ENCODE measurements at places on chromosomes 7 and 10.

- peak; percentile 61 for DNase-seq
Measured at GRCh38 chr10:102384606-102385429, 10.7 kb upstream of the NFKB2 start.

- DNase-seq: peak; percentile 38
Measured at GRCh38 chr7:68420342-68421192, 1177.7 kb upstream of the AUTS2 start.

GRCh38 chr7:55557666-55558188, 14.6 kb downstream of the VOPP1 start:
- no peak for DNase-seq

- no peak for DNase-seq
Measured at GRCh38 chr7:54015251-54015650, 526.9 kb upstream of the VSTM2A start.

- DNase-seq: no peak
Measured at GRCh38 chr7:130091999-130092398, 21.7 kb downstream of the KLHDC10 start.

- DNase-seq: no peak
Measured at GRCh38 chr10:115674496-115674895, 581.3 kb downstream of the ATRNL1 start.
